ENCODE measurements at places on chromosomes 1 and 21.

DNA sequence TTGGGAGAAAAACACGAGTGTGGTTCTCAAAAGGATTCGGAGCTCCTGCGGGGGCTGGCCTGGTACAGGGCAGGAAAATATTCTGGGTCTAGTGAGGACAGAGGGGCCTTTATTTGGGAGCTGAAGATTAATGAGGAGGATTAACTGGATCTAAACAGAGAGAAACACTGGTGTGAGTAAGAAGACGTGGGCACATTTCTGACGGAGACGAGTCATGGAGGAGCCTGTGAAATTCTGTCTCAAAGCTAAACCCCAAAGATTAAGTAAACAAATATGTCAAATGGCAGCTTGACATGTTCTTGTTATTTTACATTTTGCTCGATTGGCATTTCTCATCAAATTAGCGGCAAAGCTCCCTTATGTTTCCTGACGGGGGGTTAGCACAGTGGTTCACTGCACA lies 12.8 kb downstream of the PROK1 start:
- no peak for DNase-seq

DNA sequence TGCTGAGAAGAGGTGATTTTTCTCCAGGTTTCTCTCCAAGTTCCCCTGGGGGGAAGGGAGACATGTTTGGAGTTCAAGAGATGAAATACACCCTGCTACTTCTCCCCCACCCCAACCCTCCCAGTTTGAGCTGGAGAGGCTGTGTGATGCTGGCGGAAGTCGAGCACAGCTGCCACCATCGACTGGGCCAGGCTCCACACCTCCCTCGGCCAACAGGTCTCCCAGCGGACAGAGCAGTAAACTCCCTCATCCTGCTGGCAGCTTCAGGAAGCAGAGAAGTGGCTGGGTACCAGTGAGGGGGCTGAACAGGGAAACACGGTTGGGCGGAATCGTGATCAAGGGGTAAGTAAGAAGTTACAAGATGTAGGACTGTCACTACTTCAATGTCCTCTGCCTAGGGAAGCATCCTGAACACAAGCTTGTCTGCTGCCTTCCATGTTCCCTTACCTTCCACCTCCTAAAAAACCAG lies 6.6 kb upstream of the NHLH1 start:
- DNase-seq, result no peak

DNA sequence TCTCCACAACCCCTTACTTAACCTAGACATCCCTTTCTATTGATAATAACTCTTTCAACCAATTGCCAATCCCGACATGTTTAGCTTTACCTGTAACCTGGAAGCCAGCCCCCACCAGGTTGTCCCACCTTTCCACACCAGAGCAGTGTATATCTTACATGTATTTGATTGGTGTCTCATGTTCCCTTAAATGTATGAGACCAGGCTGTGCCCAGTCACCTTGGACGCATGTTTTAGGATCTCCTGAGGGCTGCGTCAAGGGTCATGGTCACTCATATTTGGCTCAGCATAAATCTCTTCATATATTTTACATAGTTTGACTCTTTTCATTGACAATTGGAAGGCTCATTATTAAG lies 5.3 kb upstream of the SLC19A1 start:
- DNase-seq, result no peak

DNA sequence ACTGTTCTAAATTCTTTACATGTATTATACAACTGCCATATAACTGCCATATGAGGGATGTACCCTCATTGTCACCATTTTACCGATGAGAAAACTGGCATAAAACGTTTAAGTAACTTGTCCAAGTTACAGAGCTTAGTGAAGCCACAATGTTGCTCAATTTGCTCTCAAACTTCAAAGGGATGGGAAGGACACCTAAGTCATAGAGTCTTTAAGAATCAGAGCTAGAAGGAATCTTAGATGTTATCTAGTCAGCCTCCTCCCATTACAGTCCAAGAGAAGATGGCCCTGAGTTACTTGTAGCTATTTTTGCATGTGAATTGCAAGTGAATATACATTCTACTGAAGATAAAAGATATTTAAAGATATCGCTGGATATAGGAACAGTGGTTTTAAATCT lies 31.7 kb downstream of the SELL start:
- DNase-seq, result no peak

DNA sequence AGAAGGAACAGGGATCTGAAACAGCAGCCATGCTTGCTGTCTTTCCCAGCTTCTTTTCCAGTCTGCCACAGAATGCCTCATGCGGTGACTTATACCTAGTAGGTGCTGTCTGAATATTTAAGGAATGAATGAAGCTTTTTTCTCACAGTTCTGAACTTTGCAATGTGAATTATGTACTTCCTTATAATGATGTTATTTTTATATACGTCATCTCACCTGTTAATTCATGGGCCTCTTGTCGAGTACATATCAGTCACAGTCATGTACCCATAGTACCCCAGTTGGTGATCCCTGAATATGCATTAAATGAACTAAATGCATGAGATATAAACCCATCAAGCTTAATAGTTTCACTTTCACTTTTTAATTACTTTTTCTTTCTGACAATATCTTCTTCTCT lies 132.7 kb downstream of the NTNG1 start:
- DNase-seq, result peak; percentile 22

GRCh38 chr1:10779201-10779600 lies 17.2 kb downstream of the CASZ1 start:
- peak; percentile 92 for DNase-seq

DNA sequence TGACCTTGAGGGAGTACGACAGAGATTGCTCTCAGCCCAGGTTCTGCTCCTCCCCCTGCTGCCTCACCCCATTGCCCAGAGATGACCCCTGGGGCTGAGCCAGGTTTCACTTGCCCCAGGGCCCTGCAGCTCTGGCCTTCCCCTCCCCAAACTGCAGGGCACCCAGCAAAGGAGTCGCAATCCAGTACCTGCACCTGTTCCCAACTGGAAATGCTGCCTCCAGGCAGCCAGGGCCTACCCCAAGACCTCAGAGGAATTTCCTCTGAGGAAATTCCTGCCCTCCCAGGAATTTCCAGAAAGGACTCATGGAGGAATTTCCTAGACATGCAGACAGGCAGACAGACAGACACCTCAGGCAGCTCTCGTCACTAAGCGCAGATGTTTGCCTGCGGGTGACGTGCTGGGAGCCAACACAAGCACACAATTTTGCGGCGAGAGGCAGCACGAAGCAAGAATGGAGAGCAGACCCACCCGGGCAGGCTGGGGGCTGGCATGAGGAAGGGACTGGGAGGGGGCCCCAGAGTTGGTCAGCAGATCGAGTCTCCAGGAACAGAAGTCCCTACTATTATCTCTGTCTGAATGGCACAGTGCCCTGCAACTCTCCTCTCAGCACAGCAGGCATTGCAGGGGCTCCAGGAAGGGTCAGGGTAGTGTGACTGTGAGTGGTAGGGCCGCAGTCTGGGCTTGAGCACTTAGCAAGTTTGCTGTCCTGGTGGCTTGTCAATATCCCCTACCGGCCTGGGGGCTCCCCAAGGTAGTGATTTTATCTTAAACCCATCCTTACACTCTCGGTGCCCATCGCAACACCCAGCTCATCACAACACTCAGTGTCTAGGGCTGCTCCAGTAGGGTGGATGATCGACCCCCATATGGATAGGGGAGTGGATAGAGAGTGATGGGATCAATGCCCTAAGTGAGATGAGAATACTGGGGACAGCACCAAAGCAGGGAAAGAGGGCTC lies 2.9 kb upstream of the EFNA1 start:
- DNase-seq, result peak; percentile 88

DNA sequence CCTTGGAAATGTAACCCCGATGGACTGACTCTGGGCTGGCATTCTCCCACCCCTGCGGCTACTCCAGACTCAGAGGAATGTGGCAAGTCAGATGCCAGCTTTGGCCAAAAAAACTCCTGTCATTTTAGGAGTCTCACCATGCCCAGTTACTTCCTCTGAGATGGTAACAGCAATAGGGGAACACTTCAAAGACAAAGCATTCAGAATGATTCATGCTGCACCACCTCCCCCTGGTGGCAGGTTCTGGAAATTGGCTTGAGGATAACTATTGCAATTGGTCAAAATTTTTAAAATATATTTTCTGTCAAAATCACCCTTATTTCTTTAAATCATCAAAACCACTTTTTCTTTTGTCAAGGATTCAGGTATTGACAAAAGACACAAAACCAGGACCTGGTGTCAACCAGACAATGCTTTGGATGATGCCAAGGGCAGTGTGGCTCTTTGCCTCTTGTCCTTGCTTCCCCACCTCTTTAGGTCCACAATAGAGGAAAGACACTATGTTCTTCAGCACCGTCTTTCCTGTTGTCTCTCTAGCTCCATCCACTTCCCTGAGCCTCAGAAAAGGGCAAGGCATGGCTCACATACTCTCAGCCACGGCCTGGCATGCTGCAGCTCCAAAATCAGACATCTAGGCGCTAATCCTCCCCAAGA lies 9.9 kb upstream of the CDCA8 start:
- DNase-seq, result peak; percentile 66

DNA sequence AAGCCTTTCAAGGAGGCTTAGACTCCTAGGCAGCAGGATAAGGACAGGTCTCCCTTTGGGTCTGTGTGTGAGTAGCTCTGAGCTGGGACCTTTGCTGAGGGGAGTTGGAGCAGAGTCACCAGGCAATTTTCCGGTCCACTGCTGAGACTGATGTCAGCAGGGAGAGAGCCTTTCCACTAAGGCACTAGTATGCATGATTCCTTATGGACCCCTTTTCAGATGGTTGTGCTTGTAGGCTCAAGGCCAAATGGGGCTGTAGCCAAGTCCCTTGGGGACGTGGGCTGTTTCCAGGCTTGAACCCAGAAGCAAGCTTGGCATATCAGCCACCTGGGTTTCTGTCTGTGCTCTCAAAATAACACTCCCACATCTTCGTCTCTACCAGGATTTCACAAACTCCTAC lies 73.0 kb downstream of the CCDC18 start:
- peak; percentile 21 for DNase-seq
